Myometrial cell (primary cell): ENCODE measurements at places on chromosomes 6 and 20. TPM values are rescaled to one million over a fixed set of nuclear protein-coding genes. Genes with fewer than 3 reads are reported as not detected.

OGFR gene
- total RNA-seq, result 42.4 and 53.9 TPM in 2 replicates

FILIP1 gene
- not detected in 2 replicates for total RNA-seq

SDC4 gene
- 263 and 270 TPM in 2 replicates for total RNA-seq

DOK5 gene
- total RNA-seq, result 0.29 and 0.35 TPM in 2 replicates

NT5E gene
- 315 and 382 TPM in 2 replicates for total RNA-seq

RHAG gene
- not detected in 2 replicates for total RNA-seq

NRSN1 gene
- total RNA-seq, result not detected in 2 replicates

CST4 gene
- not detected in 2 replicates for total RNA-seq

DEFB124 gene
- not detected in 2 replicates for total RNA-seq

TGM3 gene
- not detected in 2 replicates for total RNA-seq

TGM6 gene
- total RNA-seq, result not detected in 2 replicates

OPN5 gene
- not detected in 2 replicates for total RNA-seq

LHFPL5 gene
- total RNA-seq, result not detected in 2 replicates

HLA-DQA2 gene
- total RNA-seq, result not detected in 2 replicates

MUCL3 gene
- not detected in 2 replicates for total RNA-seq

TREM1 gene
- total RNA-seq, result not detected in 2 replicates

MCHR2 gene
- not detected in 2 replicates for total RNA-seq

PCSK2 gene
- not detected in 2 replicates for total RNA-seq

ADGRB3 gene
- total RNA-seq, result 0.18 TPM in 1 of 2 replicates, not detected in the other

RIPOR2 gene
- 14.9 and 19.3 TPM in 2 replicates for total RNA-seq

RBM12 gene
- 34.0 TPM in 2 replicates for total RNA-seq

GLP1R gene
- not detected in 2 replicates for total RNA-seq

HEY2 gene
- not detected in 2 replicates for total RNA-seq

CDKAL1 gene
- 11.2 and 15.8 TPM in 2 replicates for total RNA-seq
